ENCODE measurements at places on chromosomes 3 and 15. TPM values are rescaled to one million over a fixed set of nuclear protein-coding genes. Genes with fewer than 3 reads are reported as not detected.

DNA sequence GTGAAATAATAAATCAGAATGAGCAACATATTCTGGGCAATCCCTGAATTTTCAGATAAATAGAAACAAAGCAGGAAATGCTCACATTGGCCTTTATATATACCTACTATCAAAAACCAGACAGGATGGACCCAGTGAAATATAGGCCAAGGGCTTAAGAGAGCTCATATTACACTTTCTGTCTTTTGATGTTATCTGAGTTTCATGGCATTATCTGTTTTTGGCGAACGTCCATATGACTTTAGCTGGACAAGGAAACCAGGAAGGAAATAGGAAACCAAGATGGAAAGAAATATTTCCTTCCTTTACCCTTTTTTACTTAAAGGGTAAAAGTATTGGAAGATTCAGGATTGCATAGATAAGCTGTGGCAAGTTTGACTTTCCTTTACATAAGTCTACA lies 274.8 kb downstream of the THSD4 start:
- DNase-seq = no peak

- DNase-seq = no peak
Measured at GRCh38 chr3:172320468-172320867, 127.8 kb downstream of the GHSR start.

The ECE2 gene
- not detected for total RNA-seq

DNA sequence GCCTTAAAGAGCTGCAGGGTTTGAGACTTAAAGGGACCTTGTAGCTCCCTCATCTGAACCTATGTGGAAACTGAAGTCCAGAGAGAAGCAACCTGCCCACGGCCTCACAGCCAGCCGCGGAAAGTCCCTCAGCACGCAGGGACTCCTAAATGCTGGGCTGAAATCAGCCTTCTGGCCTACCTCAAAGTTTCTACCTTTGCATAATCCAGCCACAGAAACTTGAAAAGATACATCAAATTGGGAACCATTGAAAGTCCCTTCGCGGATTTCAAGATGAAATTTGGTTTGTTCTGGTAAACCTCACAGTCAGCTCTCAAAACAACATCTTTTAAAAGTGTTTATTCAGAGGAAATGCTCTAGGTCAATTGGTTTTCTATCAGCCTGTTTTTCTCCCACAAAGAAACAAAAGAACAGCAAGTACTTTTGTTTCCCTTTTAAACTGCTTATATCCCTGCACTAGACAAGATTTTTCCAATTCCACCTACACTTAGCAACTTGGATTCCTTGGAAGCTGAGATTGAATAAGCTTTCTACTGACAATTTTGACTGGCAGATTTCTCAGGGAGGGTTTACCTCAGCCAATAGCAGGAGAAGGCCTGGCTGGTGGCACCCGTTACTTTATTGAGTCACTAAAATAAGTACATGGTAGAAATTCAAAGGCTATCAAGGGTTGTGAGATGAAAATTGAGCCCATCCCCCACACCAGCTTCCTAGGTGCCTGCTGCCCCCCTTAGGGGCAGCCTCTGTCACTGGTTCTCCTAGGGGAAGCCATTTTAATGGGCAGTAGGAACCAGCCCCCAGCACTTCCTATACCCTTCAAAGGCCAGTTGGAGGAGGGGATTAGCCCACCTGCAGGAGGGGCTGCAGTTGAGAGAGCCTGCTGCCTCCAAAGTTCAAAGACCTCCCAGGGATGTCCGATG lies 171.2 kb downstream of the ADAMTS17 start:
- DNase-seq = no peak

The CDC25A gene
- 19.6 TPM for total RNA-seq

DNA sequence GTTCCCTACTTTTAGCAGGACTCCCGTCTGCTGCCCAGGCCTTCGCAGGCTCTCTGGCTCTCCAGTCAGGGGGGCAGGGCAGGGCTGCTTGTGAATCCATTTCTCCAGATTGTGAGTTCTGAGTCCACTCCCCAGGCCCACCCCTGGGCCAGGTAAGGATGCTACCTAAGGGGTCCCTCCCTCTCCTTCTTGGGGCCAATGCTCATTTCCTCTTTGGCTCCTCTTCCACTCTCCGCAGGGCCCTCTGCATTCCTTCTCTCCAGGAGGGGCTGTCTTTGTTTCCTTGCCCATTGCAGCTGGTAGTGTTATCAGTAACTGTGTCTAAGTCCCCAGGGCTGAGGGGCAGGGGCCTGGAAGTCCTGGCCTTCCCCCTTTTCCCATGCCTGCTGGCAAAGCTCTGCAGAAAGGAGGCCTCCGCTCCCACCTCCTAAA lies 13.0 kb upstream of the CACNA2D2 start:
- DNase-seq = no peak

GRCh38 chr3:123679712-123680386 lies 95.0 kb upstream of the HACD2 start:
- no peak for DNase-seq

The ISLR gene
- 0.12 TPM for total RNA-seq

The TRH gene
- total RNA-seq = not detected

- DNase-seq = no peak
Measured at GRCh38 chr15:91783451-91783850, 70.1 kb upstream of the SLCO3A1 start.

GRCh38 chr3:161939918-161940620 lies 443.5 kb downstream of the OTOL1 start:
- no peak for DNase-seq

The CD80 gene
- not detected for total RNA-seq

- DNase-seq = no peak
Measured at GRCh38 chr15:49674370-49674769, 53.5 kb downstream of the DTWD1 start.

- no peak for DNase-seq
Measured at GRCh38 chr3:128486205-128486628, 6.8 kb downstream of the GATA2 start.

DNA sequence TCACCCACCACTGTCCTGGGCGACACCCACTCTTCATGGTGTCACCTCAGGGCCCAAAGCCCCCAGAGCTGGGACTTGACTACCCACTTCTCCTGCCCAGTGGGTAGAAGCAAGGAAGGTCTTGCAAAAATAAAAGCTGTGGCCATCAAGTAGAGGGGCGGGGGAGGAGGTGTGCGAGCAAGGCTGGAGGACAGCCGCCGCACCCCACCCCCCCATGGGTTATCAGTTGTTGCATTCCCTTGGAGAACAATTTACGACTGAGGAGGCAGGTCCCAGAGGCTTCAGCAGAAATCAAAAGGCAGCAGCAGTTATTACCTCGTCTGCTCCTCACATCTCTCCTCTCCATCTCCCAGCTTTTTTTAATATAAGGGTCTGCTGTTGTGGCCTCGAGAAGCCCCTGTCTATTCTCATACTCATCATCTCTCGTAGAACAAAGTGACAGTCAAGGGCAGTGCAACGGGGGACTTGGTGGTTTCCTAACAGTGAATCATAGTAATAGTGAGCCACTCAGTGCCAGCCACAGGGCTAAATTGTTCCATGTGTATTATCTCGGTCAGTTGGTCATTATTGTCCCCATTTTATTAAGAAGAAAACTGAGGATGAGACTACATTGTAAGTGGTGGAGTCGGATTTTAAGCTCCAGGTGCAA lies 116.4 kb downstream of the PDCD6IP start:
- DNase-seq = no peak

- no peak for DNase-seq
Measured at GRCh38 chr3:48086705-48087104, 70.5 kb upstream of the MAP4 start.

DNA sequence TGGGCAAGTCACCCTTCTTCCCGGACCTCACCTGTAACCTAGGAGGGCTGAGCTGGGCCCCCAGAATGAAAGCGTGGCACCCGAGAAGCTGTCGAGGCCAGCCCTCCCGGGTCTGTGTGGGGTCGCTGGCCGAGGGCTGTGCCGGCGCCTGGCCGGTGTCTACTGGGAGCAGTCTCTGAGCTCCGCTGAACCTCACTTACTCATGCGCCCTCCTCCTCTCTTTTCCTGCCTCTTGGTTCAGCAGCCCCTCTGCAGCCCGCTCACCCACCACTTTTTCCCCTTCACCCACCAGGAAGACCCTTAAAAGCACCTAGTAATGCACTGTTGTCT lies 419 bp downstream of the HYKK start:
- no peak for DNase-seq

DNA sequence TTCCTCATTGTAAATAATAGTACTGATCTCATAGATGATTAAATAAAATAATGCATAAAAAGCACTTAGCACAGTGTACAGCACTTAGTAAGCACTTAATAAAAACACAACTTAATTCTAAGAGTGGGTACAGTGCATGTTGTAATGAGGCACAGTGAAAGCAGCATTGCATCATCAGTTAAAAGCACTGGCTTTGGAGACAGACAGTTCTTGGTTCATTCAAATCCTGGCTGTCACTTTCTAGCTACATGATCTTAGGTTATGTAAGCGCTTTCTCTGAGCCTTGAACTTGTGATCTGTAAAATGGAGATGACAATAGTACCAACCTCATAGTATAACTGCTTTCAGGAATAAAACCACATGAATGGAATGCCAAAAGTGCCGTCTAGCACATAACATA lies 151.5 kb downstream of the DPH6 start:
- no peak for DNase-seq
